ENCODE measurements at places on chromosomes 11 and 22.
A peak's percentile ranks its signal among the peaks of the same experiment; 100 is the strongest.

GRCh38 chr11:4138497-4138896 lies 43.9 kb downstream of the RRM1 start:
- no peak for DNase-seq

- no peak for DNase-seq
These were observed 25.0 kb downstream of the SWAP70 start for GRCh38 chr11:9688716-9689511.

- no peak for DNase-seq
These were observed 26.9 kb upstream of the ATXN10 start for GRCh38 chr22:45644714-45645113.

GRCh38 chr11:64318766-64319761 lies 1.1 kb downstream of the PRDX5 start:
- DNase-seq = no peak

GRCh38 chr11:13889552-13890249 lies 72.8 kb upstream of the SPON1 start:
- no peak for DNase-seq

DNA sequence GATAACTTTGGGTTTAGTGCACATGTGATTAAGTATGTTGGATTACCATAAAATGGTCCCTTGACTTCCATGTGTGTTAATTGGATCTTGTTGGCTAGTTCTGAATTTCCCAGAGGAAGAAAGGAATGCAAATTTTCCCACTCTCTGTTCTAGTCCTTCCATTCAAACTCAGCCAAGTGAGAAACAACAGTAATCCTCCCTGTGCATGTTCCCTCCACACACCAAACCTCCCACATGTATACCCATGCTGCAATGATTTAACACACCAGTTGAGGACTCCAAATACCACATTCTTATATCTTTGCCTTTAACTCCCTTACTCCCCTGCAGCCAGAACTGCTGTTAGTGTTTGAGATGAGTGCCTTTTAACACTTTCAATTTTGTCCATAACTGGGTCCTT lies 1158.9 kb downstream of the DLG2 start:
- DNase-seq = no peak

DNA sequence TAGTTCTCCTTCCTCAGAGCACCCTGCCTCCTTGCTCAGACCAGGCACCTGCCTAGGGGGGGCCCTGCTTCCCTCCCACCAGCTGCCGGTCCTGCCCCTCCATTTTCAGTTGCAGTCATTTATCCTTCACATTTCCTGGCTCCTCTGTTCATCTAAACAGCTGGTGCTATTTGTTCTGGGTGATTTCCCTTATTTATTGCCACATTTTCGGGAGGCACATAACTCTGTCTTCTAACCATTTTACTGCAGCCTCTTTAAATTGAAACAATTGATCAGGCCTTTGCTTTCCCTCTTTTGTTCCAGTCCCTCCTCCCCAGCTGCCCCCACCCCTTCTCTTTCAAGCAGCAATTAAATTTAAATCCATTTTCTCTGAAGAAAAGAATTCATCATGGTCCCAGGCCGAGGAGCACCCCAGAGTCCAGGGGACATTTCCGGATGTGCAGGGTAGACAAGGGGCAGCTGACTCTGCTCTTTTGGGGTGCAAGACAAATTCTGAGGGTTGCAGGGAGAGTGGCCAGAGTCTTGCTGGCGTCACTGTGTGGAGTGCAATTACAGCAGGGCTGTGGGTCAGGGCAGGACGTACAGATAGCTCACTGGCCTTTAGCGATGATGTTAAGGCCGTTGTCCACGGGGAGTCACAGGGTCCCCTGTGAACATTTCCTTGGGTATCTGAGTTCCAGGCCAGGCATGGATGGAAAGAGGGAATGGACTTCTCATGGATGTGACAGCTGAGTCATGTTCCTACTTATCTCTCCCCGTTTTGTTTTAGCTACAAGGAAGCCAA lies 476.4 kb downstream of the TBC1D22A start:
- DNase-seq = no peak

GRCh38 chr11:125315079-125315740 lies 150.7 kb downstream of the PKNOX2 start:
- DNase-seq = no peak

- DNase-seq = peak; percentile 93
These were observed at the start of gene TPP1 for GRCh38 chr11:6619004-6619745. Gene TPP1, minus strand, starts transcription at chr11:6619422. Its CDS starts 22 bp downstream, at chr11:6619400.

DNA sequence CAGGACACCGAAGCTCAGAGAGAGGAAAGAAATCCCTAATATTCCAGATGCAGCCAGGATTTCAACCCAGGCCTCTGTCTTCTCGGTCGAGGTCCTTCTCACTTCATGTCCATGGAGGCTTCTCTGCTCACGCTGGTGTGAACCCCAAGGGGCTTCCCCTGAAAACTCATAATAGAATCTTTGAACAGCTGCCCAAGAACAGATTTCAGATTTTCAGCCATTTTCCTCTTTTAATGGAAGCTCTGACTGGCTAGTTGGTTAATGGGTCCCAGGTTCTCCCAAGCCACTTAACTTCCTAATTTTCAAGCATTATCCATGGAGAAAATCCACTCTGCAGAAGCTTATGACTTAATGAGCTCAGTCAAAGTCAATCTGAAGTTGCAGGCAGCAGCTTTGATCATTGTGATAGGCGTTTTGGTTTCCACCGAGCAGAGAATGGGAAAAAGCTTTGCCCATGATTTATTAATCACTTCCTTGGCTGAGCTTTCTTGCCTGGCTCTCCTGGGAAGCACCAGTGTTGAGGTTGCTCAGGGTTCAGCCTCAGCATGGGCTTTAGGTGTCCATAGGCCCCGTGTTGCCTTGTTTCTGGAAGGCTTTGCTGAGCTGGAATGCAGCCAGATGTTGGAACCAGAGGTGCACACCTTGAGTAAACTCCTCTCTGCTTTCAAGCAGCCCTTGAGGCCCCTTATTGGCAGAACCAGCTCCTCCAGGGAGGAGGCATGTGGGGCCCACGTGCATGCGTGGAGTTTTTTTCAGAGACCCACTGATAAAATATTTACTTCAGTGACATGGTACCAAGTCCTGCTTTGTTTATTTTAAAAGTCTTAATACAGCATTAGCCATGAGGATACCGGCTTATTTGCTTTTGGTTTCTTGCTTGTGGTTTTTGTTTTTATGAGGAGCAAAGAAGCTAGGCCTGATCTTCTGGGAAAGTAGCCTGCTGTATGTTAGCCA lies 25.5 kb downstream of the LDLRAD3 start:
- no peak for DNase-seq

DNA sequence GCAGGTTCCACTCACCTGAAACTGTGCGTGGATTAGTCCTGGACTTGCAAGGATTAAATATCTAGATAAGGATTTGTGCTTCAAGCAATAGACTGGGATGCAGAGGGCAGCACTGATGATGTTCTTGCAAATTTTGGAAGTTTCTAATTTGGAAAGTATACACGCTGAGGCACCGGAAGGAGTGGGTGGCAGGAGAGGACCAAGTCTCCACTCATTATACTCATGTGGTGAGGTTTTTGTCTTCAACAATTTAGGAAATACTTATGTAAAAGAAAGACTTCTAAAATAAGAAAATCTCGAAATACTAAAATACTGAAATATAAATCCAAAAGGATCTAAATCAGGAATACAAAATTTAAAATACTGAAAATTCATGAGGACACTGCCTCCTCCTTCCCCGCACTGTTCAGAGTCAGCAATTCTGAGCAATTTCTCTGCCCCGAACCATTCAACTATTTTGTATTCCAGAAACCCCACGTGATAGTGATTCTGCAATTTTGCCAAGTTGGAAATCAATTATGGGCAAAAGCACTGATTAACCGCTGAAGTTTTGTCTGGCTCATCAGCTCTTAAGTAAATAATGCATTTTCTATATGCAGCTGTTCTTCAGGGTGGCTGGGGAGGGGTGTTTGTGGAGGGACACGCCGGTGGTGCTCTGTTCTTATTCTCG lies 47.0 kb upstream of the CLMP start:
- no peak for DNase-seq

DNA sequence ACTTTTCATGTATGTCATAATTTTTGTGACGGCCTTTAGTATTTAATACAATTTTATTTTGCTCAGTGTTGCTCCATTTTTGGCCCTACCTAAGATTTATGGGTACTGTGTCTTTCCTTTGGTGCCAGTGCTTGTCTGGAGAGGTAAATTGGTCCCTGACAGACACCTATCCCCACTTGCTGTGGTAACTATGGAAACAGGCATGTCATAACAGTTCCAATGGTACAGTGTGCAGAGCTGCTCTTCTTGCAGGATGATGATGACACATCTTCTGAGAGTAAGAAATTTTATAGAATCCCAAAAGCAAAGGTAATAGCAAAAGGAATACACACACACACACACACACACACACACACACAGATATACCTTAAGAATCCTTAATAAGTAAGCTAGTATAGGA lies 118.5 kb downstream of the ELP4 start:
- DNase-seq = no peak

- no peak for DNase-seq
These were observed 38.5 kb upstream of the GRK2 start for GRCh38 chr11:67227726-67228125.

DNA sequence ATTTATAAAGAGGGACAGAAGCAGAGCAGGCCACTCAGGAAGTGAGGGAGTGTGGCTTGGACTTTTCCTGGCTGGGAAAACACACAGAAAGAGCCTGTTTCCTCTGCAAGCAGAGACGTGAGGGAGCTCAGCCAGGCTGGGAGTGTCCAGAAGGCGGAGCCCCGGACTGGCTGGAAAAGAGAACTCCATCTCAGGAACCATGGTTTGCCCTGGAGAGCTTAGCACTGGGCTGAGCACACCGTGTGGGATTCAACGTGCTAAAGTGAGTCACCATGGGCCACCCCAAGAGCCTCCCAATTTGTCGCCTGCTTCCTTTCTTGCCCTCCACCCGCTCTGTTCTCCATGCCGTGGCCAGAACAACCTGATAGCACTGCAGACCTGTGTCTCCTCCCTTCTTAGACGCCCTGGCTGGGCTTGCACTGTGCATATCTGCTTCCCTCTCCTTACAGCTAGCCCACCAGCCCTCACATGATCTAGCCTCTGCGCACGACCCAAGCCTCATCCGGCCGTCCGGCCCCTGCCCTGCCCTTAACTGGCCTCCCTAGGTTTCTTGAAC lies 51.8 kb downstream of the GALNT18 start:
- DNase-seq = no peak

DNA sequence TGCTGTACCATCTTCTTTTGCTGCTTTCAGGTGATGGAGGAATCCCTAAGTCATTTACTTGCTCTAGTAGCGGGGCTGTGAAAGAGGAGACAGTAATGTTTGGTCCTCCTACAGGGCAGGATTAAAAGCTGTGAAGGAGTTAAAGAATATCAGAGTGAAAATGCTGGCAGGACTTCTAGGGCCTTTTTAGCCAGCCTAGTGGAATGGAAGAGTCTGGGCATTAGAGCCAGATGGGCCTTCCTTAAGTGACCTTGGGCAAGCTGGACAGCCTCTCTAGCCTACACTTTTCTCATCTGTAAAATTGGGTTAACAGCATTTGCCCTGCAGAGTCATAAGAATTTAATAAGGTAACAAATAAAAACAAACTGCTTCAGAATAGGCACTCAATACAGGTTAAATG lies 114.7 kb downstream of the RBFOX2 start:
- DNase-seq = no peak

DNA sequence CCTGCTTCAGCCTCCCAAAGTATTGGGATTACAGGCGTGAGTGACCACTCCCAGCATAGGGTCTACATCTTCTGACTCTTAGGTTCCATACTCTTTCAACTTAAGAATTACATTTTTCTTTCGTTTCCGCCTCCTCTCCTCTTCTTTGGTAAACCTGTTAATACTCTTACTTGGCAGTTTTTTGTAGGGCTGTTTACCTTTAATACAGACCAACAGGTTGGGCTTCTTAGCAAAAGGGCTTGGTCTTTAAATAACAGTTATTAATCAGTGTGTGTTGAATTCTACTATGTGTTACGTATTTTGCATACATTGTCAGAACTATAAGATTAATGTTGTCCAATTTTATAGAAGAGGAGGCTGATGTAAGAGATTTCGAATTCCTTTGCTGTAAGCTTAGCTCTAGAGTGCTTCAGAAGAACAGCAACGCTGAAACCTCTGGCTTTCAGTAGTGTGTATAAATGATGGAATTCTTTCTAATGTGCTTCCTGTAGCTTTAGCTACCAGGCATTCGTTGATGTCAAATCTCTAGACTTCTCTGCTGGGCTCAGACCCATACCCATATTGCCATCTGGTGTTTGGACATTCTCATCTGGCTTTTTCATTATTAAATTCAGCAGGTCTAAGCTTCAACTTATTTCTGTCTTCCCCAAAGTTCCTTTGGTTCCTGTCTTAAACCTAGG lies 3.1 kb downstream of the FDX1 start:
- DNase-seq = no peak

DNA sequence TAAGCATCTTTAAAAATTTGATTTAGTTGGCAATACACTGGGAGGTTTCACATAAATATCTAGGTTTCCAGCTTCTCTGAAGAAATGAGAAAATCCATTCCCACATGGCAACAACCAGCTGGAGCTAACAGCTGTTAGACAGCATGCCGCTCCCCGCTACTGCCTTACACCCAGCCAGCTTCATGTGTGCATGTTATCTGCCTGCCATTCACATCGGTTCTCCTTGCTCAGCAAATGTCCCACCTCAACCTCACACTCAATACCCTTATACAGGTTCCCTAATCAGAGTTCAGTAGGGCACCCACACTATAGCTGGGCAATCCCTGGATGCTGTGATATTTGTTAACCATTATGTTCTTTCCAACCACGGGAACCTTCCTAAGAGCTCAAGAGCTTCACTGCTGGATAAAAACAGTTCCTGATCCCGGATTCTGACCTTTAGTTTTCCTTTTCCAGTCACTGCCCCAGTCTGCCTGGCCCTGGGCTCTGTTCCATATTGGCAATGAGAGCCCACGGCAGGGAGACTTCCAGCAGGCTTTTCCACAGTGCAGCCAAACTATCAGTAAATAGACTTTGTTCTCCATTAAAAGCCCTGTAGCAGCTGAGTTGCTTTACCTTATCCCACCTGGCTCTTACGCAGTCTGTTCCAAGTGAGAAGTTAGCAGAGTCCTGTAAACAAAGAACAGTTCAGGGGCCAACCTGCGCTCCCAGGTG lies 8.6 kb downstream of the RPUSD4 start:
- DNase-seq = no peak

- peak; percentile 66 for DNase-seq
These were observed 104.1 kb upstream of the E2F8 start for GRCh38 chr11:19344661-19345518.

- peak; percentile 37 for DNase-seq
These were observed 100.3 kb upstream of the AKIP1 start for GRCh38 chr11:8810540-8811301.

- DNase-seq = no peak
These were observed 51.6 kb upstream of the CCDC34 start for GRCh38 chr11:27414644-27415043.

GRCh38 chr11:7906481-7906880 lies 24.6 kb downstream of the OR10A6 start:
- no peak for DNase-seq

DNA sequence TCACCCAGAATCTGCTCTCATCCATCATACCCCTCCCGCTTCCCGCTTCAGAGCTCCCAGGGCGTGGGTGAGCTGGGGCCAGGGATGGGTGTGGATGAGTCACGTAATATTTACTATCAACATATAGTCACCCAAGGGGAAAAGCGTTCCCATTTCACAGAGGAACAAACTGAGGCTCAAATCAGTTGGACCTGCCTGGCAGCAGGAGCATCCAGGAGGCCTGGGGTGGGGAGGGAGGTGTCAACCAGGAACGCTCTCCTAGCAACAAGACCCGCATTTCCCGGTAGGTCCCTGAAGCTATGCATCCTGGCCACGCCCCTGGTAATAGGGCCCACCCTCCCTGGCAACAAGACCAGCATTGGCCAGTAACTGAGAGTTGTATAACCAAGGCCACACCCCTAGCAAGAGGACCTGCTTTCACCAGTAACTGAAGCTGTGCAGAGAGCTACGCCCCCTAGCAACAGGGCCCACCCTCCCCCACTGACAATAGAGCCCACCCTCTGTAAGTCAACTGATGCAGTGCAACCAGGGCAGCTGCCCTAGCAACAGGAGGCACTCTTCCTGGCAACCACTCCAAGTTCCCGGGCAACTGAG lies 32.7 kb upstream of the TXNRD2 start:
- peak; percentile 91 for DNase-seq
